ENCODE measurements at places on chromosomes 12 and 14.

DNA sequence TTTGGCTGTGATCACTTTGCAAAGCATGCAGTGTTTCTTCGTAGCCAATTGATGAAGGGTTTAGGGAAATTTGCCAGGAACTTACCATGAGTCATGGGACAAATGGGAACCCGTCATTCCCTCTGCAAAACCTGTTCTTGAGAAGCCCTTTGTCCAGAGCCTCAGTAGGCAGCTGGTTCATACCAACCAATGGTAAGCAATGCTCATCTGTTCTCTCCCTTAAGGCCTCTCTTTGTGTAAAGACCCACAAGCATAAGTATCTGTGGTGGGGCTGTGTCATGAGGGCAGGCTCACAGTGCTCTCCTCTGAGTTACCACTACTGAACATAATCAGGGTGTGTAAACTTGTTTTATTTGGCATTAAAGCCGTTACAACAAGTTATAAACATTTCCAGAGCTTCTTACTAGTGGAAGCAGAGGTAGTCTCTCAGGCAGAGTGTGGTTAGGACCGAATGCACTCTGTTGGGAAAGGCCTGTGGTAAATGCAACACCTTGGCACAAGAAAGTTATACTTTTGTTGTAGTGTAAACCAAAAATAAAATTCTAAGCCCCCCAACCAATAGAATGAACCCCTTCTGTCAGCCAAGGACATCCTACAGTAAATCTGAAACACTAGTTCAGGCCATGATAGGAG, 119.8 kb downstream of the SINHCAF start:
- no peak for DNase-seq

GRCh38 chr12:26327975-26328644, 132.7 kb downstream of the SSPN start:
- no peak for DNase-seq

GRCh38 chr14:100711493-100711892, 15.2 kb upstream of the DLK1 start:
- no peak for DNase-seq

- DNase-seq = no peak
These were observed 39.3 kb downstream of the TMEM120B start for GRCh38 chr12:121751749-121752351.

- DNase-seq = no peak
These were observed 285.7 kb downstream of the TTC8 start for GRCh38 chr14:89110110-89110509.

DNA sequence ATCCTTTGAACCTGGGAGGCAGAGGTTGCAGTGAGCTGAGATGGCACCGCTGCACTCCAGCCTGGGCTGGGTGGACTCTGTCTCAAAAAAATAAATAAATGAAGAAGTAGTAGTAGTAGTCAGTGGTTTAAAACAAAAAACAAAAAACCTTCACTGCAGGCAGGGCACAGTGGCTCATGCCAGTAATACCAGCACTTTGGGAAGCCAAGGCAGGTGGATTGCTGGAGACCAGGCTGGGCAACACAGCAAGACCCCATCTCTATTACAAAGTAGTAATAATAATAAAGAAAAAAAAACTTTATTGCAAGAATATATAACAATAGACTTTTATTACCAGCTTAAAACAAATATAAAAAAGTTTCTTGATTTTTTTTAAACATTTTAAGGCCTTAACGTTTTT, 13.8 kb upstream of the NEK9 start:
- no peak for DNase-seq

DNA sequence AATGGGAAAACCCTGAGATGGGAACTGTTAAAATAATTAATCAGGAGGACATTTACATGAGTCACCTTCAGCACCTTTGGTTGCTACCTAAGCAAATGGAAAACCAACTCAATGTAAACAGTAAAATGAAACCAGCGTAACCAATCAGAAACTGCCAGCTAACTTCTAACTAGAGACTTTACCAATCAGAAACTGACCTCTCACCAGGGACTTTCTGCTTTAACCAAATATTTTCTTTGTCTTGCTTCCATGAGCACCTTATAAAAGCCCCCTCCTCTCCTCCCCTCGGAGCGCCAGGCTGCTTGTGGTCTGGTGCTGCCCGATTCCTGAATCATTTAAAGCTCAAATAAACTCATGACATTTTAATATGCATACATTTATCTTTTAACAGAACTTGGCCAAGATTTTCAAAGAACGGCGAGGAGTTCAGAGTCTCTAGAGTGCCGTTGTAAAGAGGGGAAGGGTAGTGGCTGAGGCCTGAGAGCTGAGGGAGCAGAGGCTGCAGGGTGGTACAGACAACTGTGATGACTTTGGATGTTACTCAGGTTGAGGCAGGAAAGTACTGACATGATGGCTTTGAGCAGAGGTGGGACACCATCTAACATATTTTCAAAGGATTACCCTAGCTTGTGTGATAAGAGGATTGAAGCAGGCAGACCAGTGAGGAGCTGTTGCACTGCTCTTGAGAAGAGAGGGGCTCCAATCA, 183.6 kb downstream of the CRADD start:
- DNase-seq = no peak

DNA sequence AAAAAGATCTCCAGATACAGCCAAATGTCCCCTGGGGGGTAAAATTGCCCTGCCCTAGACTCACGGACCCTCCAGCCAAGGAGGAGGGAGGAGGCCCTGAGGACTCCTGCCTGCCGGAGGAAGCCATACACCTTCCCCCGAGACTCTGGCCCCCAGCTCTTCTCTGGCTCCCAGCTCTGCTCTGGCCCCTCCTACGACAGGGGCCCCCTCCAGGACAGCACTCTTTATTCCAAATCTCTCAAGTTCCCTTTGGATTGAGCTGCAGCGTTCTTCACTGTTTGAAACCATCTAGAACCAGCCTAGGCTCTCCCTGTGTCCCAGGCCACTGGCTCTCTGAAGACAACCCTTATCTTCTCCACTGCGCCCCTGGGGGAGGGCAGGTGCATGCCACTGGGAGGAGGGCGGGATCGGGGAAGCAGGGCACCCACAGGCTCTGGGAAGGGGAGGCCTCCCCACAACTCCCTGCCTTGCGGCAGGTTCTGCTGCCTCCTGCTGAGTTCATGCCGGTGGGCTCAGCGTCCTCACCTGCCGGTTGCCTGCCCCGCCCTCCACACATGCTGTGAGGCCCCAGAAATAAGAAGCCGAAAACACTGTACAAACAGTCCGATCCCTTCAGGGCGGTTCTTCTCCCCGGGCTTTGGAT, 112.7 kb downstream of the DICER1 start:
- DNase-seq = no peak

DNA sequence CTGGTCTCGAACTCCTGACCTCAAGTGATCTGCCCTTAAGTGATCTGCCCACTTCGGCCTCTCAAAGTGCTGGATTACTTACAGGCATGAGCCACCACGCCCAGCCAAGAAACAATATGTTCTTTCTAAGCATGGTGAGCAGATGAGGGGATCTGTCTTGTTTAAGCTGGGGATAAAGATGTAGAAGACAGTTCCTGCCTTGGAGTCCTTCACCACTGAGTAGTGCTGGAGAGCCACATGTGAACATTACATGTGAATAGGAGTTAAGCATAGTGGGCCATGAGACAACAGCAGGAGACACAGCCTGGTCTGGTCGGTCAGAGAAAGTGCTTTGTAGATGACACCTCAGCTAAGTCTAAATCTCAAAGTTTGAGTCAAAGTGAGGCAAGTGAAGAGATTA, 26.0 kb downstream of the TMBIM6 start:
- no peak for DNase-seq
